Right atrium auricular region (tissue), 2 donors: ENCODE measurements at places on chromosomes 4 and X. TPM values are rescaled to one million over a fixed set of nuclear protein-coding genes. Genes with fewer than 3 reads are reported as not detected.
A peak's percentile ranks its signal among the peaks of the same experiment; 100 is the strongest.

DNA sequence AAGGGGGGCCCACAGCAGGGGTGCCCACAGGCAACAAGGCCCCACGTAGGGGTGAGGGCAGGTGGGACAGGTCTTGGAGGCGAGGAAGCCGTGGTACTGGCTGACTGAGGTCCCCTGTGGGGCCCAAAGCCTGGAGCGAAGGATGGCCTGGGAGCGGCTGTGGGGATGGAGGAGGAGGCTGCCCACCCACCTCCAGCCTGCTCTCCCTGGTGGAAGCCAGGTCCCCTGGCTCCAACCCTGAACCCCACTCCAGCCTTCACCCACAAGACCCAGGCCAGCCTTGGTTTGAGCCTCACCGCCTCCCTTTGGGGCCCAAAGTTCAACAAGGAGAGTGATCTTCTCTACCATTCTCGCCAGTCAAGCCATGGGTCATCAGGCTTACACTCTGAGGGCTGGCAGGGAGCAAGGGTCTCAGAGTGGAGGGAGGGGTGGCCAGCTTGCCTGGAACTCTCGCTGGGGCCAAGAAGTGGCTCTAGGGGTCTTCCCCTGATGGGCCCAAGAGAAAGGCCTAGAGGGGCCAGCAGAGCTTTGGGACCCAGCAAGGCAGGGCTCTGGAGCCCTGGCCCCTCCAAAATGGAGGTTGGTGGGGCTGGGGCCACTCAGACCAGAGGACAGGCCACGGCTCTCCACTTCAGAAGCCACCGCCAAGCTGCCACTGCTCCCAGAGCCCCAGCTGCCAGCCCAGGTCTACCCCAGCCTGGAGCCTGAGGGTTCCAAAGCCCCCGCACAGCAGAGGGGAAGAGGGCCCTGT is 5.0 kb downstream of the PNCK start:
- H3K27ac ChIP-seq = no peak overlapping the region
- no peak overlapping the region for H3K4me3 ChIP-seq
- DNase-seq = no peak

DNA sequence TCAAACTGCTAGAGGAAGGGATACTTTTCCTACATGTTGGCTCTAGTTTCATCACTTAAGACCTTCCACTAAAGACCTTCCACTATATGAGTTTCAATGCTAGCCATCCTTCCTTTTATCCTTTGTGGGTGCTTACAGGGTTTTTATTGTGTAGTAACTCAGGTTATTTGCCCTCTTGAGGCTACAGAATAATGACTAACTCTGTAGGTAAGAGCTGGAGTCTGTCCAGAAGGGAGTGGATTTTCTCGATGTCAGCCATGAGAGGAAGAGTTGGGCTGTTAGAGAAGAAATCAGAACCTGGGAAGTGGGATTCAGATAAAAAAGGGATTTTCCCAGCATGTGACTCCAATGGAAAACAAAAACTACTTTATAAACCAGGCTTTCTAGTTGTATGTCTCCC is 27.5 kb upstream of the HERC5 start:
- no peak overlapping the region for H3K4me3 ChIP-seq
- no peak overlapping the region for H3K27ac ChIP-seq
- no peaks in the 10 kb centered on the region for H3K36me3 ChIP-seq
- no peak for DNase-seq
- no peaks in the 10 kb centered on the region for H3K4me1 ChIP-seq
- no peaks in the 10 kb centered on the region for H3K27me3 ChIP-seq

GRCh38 chrX:71935476-71935875 is 24.8 kb downstream of the NHSL2 start:
- no peaks in the 10 kb centered on the region for H3K4me1 ChIP-seq
- H3K36me3 ChIP-seq = no peaks in the 10 kb centered on the region
- H3K27me3 ChIP-seq = no peaks in the 10 kb centered on the region
- DNase-seq = peak; percentile 65

DNA sequence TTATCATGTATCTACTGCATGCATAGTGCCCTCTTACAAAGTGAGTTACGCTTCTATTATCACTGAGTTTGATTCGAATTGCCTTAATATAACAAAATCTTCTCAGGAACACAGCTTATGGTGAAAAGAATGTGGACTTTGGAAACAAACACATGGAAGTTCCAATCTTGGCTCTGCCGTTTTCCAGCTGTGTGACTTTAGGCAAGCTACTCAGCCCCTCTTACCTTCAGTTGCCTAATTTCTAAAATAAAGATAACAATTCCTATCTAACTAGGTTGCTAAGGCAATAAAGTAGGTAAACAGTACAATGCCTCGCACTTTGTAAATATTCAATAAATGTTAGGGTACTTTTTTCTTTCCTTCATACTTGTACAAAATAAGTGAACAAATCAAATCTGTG is 104.0 kb upstream of the GRIA3 start:
- H3K36me3 ChIP-seq = no peaks in the 10 kb centered on the region
- H3K4me3 ChIP-seq = no peak overlapping the region
- DNase-seq = no peak
- no peak overlapping the region for H3K27ac ChIP-seq
- no peaks in the 10 kb centered on the region for H3K4me1 ChIP-seq

The ADH5 gene
- 67.4 TPM for total RNA-seq

DNA sequence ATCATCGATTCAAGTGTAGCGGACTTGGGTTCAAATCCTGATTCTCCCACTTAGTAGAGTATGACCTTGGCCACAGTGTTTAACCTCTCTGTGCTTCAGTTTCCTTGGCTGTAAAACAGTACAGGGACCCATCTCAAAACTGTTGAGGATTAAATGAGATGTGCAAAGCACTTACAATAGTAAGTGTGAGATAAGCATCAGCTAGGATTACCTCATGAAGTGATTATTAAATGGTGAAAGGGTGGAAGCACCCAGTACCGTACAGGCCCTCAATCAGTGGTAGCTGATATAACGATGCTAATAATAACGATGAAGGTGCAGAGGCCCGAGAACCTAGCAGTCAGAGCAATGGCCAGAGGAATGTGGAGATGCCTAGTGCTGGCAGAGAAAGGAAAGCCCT is 45.1 kb downstream of the PRPS1 start:
- no peaks in the 10 kb centered on the region for H3K36me3 ChIP-seq
- no peak overlapping the region for H3K4me3 ChIP-seq
- peaks cover 30% of the 10 kb centered on the region for H3K4me1 ChIP-seq
- H3K27ac ChIP-seq = peak overlapping the region; percentile 86
- no peak for DNase-seq

The CLDN34 gene
- not detected for total RNA-seq

The GPR143 gene
- 1.1 TPM for total RNA-seq

DNA sequence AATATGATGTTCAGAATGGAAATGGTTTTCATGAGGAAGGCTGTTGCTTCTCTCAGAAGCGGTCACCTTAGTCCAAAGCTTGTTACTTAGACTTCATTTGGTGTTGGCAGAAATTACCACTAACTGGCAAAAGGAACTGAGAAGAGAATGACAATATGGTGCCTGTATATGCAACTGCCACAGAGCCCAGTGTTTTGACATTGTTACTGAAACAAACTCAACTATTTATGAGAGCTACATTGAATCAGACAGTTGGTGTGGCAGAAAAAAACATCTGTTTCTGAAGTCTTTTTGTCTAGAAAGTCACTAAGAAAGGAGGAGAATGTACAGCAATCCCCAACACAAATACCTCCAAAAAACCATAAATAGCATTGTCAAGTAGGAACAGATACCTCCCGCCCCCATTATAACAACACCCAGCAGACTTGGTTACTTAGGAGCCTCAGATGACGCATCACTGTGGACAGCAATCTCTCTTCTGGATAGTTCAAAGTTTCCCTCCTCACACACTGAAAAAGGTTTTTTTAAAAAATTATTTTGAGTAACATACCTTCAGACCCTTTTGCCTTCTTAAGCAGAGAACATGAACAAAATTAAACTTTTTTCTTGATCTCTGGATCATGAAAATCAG is 92.2 kb downstream of the MAML3 start:
- H3K4me3 ChIP-seq = no peak overlapping the region
- no peaks in the 10 kb centered on the region for H3K27me3 ChIP-seq
- no peak for DNase-seq
- H3K36me3 ChIP-seq = no peaks in the 10 kb centered on the region
- H3K4me1 ChIP-seq = no peaks in the 10 kb centered on the region
- no peak overlapping the region for H3K27ac ChIP-seq

- H3K27ac ChIP-seq = no peak overlapping the region
- no peaks in the 10 kb centered on the region for H3K36me3 ChIP-seq
- H3K27me3 ChIP-seq = no peaks in the 10 kb centered on the region
- no peak overlapping the region for H3K4me3 ChIP-seq
- DNase-seq = no peak
Measured at GRCh38 chr4:1638272-1638598, 45.9 kb downstream of the FAM53A start.

The CCNA2 gene
- 1.3 TPM for total RNA-seq

The MAGEA11 gene
- total RNA-seq = not detected

The LDOC1 gene
- 0.89 TPM for total RNA-seq

DNA sequence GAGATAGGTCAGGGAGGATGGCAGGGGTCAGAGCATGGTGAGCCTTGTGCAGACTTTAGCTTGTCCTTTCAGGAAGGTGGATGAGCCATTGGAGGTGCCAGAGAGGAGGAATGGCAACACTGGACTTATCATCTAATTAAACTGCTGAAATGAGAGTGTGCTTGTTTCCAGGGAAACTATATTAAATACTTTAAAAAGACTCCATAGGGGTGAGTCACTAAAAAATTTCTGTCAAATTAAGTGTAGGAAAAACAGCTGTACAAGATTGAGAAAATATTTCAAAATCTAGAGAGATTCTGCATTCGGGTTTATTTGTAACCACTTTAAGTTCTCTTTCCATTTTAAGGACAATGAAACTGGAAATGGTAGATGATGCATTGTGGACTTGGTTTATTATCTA is 11.4 kb downstream of the FRAS1 start:
- no peaks in the 10 kb centered on the region for H3K36me3 ChIP-seq
- no peaks in the 10 kb centered on the region for H3K27me3 ChIP-seq
- H3K4me3 ChIP-seq = no peak overlapping the region
- no peak for DNase-seq
- no peaks in the 10 kb centered on the region for H3K4me1 ChIP-seq

The TMPRSS11D gene
- total RNA-seq = not detected

The ARX gene
- total RNA-seq = not detected

DNA sequence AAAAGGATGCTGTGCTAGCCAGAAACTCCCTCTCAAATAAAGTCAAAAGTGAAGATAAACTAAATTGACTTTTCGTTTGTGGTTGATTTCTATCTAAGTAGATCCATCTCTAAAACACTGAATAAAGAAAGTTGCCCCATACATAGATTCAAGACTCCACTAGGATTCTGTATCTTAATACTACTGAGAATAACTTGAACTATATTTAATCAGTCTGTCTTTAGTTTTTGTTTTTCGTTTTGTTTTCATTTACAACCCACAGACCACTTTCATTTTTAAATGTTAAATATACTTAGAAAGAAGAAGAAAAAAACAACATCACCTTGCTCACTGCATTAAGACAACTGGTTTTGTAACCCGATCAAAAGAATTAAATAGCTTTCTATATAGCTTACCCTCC is 655.0 kb downstream of the RPA4 start:
- DNase-seq = no peak
- H3K27ac ChIP-seq = no peak overlapping the region
- no peak overlapping the region for H3K4me3 ChIP-seq
- H3K27me3 ChIP-seq = no peaks in the 10 kb centered on the region

GRCh38 chr4:95638920-95639501 is 90.2 kb upstream of the UNC5C start:
- H3K27ac ChIP-seq = no peak overlapping the region
- H3K36me3 ChIP-seq = no peaks in the 10 kb centered on the region
- no peaks in the 10 kb centered on the region for H3K4me1 ChIP-seq
- H3K4me3 ChIP-seq = no peak overlapping the region
- DNase-seq = no peak
- H3K27me3 ChIP-seq = no peaks in the 10 kb centered on the region

The MAGEB16 gene
- not detected for total RNA-seq

- no peak overlapping the region for H3K27ac ChIP-seq
- no peaks in the 10 kb centered on the region for H3K4me1 ChIP-seq
- no peaks in the 10 kb centered on the region for H3K36me3 ChIP-seq
Measured at GRCh38 chr4:78166622-78167021, 109.5 kb downstream of the FRAS1 start.

The OPRPN gene
- total RNA-seq = not detected

DNA sequence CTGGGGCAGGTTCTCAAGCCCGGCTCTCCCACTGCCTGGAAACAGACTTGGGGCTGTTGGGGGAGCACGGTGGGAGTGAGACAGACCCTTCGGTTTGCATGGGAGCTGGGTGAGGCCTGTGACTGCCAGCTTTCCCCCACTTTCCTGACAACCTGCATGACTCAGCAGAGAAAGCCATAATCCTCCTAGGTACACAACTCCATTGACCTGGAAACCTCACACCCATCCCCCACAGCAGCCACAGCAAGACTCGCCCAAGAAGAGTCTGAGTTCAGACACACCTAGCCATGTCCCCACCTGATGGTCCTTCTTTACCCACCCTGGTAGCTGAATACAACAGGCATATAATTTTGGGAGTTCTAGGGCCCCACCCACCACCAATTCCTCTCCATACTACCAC is 57.6 kb upstream of the UBQLN2 start:
- no peaks in the 10 kb centered on the region for H3K27me3 ChIP-seq
- H3K36me3 ChIP-seq = no peaks in the 10 kb centered on the region
- no peak overlapping the region for H3K4me3 ChIP-seq
- H3K4me1 ChIP-seq = no peaks in the 10 kb centered on the region

The TMPRSS11A gene
- not detected for total RNA-seq

DNA sequence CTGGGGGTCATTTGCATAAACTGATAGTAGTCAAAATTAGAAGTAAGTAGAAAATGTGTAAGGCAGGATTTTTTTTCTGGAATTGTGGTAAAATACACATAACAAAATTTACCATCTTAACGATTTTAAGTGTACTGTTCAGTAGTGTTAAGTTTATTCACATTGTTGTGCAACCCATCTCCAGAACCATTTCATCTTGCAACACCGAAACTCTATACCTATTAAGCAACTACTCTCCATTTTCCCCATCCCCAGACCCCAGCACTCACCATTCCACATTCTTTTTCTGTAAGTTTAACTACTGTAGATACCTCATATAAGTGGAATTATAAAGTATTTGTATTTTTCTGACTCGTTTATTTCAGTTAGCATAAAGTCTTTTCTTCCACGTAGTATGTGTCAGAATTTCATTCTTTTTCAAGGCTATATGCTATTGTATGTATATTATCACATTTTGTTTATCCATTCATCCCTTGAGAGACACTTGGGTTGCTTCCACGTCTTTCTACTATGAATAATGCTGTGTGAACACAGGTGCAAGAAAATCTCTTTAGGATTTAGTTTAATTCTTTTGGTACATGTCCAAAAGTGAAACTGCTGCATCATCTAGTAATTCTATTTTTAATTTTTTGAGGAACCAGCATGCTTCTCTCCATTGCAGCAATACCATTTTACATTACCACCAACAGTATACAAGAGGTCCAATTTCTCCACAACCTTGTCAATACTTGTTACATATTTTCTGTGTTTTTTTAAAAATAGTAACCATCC is 39.1 kb upstream of the NSUN7 start:
- no peaks in the 10 kb centered on the region for H3K4me1 ChIP-seq
- H3K27ac ChIP-seq = no peak overlapping the region
- no peaks in the 10 kb centered on the region for H3K36me3 ChIP-seq
- no peaks in the 10 kb centered on the region for H3K27me3 ChIP-seq
- no peak for DNase-seq

The CPE gene
- total RNA-seq = 56.8 TPM
